ENCODE measurements at places on chromosomes 16 and 17.

DNA sequence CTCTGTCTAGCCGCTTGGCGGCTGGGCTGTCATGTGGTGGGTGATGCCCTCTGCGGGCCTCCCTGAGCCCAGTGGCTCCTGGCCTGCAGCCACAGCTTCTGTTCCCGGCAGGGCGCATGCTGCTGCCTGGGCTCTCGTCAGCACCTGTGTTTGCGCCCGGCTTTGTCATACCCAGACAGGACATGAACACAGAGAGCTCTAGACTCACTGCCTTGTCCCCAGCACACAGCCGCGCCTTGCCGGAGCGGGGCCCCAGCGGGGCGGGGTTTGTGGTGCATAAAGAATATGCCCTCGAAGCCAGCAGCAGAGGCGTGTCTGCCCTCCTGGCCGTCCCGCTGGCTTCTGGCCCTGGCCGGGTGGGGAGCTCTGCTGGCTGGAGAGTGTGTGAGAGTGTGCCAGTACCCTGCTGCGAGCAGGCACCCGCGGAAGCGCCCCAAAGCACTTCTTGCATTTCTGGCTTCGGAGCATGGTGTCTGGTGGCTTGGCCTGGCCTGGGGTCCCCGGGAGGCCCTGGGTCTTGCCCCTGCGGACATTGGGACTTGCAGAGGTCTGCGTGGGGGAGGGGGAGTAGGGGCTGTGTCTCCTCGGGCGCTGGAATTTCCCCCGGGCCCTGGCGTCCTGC, 14.4 kb downstream of the ASPSCR1 start:
- DNase-seq = no peak

DNA sequence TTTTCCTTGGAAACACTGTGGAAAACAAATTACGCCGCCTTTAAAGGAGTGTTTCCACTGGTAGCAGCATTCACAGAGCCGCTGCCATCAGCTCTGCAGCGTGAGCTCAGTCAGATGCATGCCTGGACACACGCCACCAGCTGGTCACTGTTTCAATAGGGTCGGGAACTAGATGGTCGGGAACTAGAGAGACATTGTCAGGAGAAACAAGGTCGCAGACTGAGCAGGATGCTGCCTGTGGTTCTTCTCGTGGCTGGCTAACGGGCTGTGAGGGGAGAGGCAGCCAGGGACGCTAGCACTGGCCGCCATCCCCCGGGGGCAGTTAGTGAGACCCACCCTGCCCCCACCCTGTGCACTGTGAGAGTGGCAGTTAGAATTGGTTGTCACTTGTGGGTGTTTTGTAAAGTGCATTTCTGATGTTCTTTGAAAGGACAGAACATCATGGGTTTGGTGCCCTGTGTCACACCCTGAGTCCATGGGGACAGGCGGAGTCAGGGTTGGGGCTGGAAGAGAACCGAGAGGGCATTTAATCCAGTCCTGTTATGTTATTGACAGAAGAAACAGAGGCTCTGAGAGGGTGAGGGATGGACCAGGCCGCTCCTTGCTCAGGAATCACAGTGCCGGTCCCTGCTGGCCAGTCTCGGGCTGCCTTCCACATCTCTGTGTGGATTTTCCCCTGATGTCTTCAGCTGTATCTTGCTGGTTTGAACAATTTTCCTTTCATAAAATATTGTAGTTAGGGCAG, 86.3 kb downstream of the SPECC1 start:
- no peak for DNase-seq

GRCh38 chr17:2400474-2400866, 390 bp downstream of the MNT start:
- DNase-seq = no peak

GRCh38 chr16:74271872-74272271, 24.7 kb upstream of the PSMD7 start:
- no peak for DNase-seq

GRCh38 chr17:76273445-76274111, 8.4 kb downstream of the UBALD2 start:
- DNase-seq = no peak

DNA sequence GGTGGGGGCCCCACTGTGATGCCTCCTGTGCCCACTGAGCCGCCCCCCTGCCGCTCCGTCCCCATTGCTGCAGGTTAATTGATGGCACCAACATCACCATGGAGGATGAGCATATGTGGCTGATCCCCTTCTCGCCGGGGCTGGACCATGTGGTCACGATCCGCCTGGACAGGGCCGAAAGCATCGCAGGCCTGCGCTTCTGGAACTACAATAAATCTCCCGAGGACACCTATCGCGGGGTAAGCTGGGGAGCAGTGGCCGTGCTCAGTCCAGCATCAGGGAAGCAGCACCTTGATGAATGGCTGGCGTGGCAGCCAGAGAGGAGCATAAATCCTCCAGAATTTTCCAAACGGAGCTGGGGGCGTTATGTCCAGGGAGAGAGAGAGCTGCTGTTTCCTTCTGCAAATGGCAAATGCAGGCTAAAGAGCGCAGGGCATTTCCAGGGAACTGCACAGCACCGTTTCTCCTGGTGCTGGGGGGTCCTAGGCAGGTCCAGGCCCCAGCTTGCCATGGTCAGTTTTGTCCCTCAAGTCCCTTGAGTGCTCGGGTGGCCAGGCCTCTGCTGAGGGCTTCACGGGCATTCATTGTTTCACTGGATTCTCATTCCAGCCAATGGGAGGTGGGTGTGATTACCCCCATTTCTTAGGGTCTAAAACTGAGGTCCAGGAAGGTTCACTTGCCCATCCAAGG, 216.4 kb downstream of the KATNIP start:
- no peak for DNase-seq

- DNase-seq = no peak
Observed at GRCh38 chr17:33469911-33470310, 176.8 kb upstream of the ASIC2 start.

DNA sequence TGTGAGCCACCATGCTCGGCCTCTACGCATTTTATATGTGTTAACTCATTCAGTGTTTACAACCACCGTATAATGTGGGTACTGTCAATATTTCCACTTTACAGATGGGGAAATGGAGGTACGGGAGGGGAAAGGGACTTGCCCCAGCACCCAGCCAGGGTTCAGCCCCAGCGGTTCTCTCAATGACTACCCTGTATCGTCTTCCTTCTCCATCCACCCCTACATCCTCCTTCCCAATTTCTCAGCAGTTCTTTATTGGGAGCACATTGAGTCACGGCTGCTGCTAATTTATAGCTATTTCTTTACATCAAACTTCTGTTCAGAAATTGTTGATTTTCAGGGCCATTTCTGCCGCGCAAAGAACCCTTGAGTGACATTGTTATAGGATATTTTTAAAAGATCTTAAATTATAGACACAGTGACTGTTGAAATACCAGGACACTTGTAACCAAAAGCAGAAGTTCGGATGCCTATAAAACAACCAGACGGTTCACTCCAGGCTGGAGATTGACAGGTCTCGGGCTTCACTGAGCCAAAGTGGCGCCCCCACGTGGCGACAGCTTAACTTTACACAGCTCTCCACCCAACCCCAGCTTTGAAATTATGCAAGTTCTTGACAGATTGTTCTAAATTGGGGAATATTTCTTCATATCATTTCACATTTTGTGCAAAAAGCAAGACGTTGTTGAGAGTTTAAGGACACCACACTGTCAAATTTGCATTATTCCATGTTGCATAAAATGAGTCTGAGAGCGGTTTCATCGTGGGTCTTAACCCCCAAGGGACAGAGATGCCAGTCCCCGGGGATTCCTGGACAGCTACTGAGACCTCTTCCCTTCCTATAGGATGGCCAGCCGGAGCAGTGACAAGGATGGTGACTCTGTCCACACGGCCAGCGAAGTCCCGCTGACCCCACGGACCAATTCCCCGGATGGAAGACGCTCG, 11.8 kb downstream of the SYT17 start:
- DNase-seq = no peak

- no peak for DNase-seq
Observed at GRCh38 chr17:57043276-57043675, 41.8 kb upstream of the AKAP1 start.

DNA sequence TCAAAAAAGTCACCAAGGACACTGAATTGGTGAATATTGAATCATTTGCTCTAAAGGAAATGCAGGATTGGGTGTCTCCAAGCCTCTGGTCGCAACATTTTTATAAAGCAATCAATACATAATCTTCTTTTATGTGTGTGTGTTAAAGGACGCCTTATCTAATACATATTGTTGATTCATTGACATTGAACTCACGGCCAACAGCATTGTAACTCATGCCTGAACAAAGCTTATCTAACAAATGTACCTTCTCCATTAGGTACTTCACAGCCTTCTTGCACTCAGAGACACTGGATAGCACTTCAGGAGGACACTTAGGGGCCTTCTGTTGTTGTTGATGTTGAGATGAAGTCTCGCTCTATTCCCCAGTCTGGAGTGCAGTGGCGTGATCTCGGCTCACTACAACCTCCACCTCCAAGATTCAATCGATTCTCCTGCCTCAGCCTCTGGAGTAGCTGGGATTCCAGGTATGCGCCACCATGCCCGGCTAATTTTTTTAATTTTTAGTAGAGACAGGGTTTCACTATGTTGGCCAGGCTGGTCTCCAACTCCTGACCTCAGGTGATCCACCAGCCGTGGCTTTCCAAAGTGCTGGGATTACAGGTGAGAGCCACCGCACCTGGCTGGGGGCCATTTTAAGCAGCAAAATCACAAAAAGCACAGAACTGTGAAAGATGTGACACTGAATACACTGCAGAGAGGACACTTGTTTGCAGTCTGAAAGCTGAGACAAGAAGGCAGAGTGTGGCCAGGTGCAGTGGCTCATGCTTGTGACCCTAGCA, 13.2 kb upstream of the PDXDC1 start:
- no peak for DNase-seq

GRCh38 chr16:27729516-27730304, 179.8 kb downstream of the KATNIP start:
- DNase-seq = no peak

Data from esophagus squamous epithelium (tissue), 5 donors.